ENCODE measurements at places on chromosomes 5 and 9.
A peak's percentile ranks its signal among the peaks of the same experiment; 100 is the strongest.

DNA sequence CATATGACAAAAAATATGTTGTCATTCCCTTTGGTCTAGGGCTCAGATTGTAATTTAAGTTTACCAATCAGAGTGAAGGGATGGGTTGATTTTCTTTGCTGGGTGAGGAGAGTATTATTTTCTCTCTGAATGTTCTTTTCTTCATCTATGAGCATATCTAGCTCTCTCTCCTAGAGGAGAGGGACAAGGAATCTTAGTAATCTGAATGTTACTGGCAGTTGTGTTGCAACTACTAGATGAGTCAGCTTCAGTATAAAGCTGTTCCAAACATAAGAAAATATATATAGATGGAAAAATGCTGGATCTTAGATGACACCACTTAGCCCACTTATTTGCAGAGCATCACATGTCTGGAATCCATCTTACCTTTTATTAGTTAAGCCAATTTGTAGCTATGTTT is 259.3 kb downstream of the TUSC1 start:
- DNase-seq: no peak

DNA sequence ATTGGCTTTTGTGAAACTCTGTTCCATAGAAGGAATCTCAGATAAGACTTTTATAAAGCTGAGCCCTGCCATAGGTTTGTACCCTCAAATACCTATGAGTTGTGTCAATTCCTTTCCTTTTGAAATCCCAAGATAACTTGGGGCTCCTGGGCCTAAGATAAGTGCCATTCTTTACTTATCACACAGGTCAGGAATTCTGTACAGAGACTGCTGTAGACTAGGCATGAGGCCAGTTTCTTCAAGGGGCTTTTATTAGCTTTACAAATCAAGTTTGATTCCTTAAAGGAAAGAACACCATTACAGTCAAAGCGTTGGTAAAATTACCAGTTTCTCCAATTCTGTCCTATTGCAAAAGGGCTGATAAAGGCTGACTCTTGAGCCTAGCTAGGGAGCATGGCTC is 39.2 kb downstream of the SHC3 start:
- DNase-seq: no peak

- peak; percentile 80 for DNase-seq
Measured at GRCh38 chr9:124852829-124853531, at the start of gene WDR38. Gene WDR38 (plus strand): TSS chr9:124853460. CDS start chr9:124853532, 72 bp downstream.

- DNase-seq: no peak
Measured at GRCh38 chr5:43837996-43838395, 235.0 kb downstream of the NNT start.

- DNase-seq: no peak
Measured at GRCh38 chr9:15578714-15579113, 25.9 kb downstream of the CCDC171 start.

GRCh38 chr5:135553688-135554462 is 18.1 kb upstream of the NEUROG1 start:
- DNase-seq: no peak

DNA sequence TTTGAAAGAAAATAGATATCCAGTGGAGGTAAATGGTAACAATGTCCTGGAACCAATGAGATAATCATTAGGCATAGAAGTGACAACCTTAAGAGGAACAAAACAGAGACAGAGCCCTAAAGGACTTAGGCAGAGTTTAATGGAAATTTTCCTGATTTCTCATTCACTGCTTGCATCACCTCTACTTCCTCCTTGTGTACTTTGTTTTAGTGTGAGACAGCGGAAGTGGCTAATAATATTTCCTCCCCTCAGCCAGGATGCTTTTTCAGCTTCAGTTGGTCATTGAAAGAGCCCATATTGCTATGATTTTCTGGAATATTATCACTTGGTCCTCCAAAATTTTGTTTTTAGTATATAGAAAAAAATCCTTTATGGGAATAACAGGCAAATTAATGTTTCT is 153.4 kb upstream of the MPDZ start:
- no peak for DNase-seq

GRCh38 chr5:3954633-3955032 is 359.0 kb downstream of the IRX1 start:
- DNase-seq: no peak

GRCh38 chr9:135990468-135991429 is 29.6 kb upstream of the UBAC1 start:
- DNase-seq: peak; percentile 45

DNA sequence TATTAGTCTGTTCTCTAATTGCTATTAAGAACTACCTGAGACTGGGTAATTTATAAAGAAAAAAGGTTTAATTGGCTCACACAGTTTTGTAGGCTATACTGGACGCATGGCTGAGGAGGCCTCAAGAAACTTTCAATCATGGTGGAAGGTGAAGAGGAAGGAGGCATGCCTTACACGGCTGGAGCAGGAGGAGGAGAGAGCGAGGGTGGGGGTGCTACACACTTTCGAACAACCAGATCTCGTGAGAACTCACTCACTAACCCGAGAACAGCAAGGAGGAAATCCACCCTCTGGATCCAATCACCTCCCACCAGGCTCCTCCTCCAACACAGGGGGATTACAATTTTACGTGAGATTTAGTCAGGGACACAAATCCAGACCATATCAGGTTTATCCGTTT is 90.0 kb downstream of the RMI1 start:
- DNase-seq: no peak

DNA sequence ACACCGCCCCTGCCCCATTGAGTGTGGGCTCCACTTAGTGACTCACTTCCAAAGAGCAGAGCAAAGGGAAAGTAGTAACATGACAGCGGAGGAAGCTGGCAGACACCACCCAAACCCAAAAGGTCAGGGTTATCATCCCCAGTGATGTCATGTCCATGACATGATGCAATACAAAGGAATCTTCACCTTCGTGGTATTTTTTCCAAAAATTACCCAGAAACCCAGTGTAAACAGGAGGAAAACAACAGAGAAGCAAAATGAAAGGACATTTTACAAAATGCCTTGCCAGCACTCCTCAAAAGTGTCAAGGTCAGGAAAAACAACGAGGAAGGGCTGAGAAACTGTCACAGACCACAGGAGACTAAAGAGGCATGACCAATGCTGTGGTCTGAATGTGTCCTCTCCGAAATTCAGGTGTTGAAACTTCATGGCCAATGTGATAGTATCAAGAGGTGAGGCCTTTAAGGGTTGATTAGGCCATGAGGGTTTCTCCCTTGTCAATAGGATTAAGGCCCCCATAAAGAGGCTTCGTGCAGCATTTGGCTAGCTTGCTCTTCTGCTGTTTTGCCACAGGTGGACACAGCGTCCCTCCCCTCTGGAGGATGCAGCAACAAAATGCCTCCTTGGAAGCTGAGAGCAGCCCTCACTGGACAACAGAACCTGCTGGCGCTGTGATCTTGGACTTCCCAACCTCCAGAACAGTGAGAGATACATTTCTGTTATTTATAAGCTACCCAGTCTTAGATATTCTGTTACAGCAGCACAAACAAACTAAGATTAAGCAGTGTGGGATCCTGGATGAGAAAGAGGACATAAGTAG is 30.5 kb upstream of the MED10 start:
- no peak for DNase-seq

DNA sequence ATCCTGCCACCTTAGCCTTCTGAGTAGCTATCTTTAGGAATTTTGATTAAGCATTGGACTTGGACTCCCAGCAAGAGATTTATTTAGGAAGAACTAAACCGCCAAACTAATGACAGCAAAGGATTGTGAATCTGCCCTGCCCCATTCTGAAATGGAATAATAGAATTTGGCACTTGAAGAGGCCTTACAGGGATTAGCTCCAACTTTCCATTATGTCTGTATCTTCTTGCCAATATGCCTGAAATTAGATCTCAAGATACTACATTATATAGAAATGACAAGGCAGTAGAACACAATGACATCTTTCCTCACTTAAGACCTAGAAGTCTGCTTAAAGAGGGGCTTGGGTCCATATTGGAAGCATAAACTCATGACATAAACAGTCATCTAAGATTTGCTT is 77.0 kb upstream of the DPYSL3 start:
- no peak for DNase-seq

GRCh38 chr5:40776658-40776977 is 20.9 kb upstream of the TTC33 start:
- no peak for DNase-seq

DNA sequence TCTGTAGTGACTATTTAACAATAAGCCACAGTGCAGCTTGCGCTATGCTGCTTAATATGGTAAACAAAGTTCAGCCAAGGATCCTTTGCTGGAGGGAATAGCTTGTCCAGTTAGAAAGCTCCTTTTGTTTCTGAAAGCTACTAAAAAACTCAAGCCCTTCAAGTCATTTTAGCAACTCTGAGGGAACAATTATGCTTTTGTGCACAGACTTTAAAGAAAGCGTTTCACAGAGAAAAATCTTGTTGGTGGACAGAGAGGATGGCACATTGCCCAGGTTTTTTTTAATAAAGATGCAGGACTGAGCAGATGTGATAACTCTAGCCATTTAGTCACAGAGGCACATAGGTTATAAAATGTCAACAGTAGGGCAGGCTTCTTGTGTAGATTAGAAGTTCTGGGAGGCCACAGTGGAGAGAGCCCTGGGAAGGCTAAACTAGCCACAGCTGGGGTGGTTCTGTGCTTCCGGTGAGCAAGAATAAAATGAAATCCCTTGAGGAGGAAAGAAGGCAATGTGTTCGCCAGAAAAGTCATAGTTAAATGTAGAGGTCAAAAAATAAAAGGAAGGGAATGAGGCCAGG is 63.4 kb downstream of the ALDH7A1 start:
- DNase-seq: no peak

DNA sequence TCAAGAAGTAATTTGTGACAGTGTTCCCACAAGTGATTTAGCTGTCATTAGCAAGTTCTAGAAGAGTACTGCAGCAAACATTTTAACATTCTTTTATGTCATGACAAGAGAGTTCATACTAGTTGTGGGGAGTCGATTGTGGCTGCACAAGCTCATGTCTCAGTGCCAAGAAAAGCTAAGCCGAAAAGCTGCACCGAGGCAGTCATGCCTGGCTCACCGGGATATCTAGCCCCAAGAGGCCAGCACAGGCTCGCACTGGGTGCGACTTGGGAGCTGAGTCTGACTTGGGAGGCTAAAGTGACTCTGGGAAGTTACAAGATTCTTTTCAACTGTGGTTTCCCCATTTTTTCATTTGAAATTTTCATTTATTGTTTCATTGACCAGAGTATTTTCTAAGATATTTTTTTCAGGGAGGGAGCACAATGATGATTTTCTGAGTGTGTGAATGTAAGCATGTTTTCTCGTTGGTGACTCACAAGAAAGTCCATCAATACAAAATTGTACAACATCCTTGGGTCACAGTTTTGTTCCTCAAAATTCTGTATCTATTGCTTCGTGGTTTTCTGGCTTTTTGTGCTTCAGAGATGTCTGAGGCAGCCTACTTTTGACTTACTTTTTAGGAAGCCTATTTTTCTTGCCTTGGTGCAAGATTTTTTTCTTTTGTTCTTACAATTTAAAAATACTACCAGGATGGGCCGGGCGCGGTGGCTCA is 18.7 kb downstream of the CAST start:
- DNase-seq: no peak

GRCh38 chr9:122387536-122387935 is 16.7 kb downstream of the PTGS1 start:
- no peak for DNase-seq

- DNase-seq: no peak
Measured at GRCh38 chr5:88503406-88503805, 234.8 kb upstream of the TMEM161B start.

- DNase-seq: no peak
Measured at GRCh38 chr9:129023908-129024233, 4.3 kb downstream of the SH3GLB2 start.

- no peak for DNase-seq
Measured at GRCh38 chr5:15993919-15994318, 185.7 kb downstream of the MARCHF11 start.

DNA sequence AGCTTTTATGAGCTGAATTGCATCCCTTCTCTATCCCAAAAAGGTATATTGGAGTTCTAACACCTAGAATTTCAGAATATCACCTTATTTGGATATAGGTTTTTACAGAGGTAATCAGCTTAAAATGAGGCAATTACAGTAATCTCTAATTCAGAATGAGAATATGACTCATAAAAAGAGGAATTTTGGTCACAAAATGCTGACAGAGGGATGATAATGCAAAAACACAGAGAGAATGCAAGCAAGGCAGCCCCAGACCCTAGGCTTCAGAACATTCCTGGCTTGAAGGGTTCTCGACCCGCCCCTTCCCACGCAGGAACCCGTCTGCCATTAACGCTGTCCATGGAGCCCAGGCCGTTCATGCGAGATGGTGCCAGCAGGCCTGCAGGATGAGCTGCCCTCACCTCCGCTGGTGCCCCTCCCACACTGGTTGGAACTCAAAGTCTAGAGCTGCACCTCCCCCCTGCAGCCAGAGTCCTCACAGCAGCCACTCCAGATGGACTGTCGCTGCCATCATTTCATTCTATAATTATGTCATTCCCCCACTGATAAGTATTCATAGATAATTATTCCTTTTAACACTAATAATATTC is 1173.4 kb upstream of the ACO1 start:
- no peak for DNase-seq

- DNase-seq: no peak
Measured at GRCh38 chr9:108119530-108120113, 630.1 kb upstream of the KLF4 start.

GRCh38 chr5:115565233-115565632 is 20.7 kb upstream of the FEM1C start:
- DNase-seq: no peak

- DNase-seq: no peak
Measured at GRCh38 chr5:73214996-73215395, 42.0 kb downstream of the TMEM174 start.

DNA sequence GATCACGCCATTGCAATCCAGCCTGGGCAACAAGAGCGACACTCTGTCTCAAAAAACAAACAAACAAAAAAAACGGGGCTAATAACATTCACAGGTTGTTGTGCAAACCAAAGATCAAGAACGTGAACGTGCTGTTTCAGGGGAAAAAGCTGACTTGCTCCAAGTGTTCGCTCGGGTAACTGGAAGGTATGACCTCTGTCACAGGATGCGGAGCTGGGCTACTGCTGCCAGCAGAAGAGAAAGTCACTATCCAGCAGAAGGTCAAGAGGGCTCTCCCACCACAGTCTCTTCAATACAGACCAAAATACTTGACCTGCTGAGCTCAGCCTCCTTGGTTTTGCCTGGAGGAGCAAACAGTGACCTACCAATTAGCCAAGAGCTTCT is 59.7 kb downstream of the ABCA1 start:
- DNase-seq: no peak

DNA sequence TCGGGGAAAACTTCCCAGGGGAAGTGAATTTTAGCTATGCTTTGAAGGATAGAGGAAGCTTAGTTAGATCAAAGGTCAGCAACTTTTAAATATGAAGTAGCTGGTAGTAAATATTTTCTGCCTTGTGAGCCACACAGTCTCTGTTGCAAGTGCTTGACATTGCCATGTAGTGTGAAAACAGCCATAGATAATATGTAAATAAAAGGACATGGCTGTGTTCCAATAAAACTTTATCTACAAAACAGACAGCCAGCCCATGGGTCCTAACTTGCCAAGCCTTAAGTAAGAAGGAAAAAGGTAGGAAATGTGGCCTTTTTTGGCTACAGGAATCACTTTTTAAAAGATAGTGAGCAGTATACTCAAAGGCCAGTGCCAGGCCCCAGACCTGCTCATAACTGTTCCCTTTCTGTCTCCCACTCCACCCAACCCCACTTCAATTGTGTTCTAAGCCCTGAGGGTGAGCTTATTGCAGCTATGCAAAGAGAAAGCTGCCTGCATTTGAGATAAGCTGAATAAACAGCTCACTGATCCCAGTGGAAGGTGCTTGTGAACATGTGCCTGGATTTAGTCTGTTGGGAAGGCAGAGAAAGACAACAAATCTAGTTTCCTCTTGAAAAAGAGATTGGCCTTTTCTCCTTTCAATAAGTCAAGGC is 113.0 kb upstream of the TRIM32 start:
- DNase-seq: no peak
